ENCODE measurements at places on chromosomes 7 and 10.

- DNase-seq, result no peak
Measured at GRCh38 chr7:128932862-128933179, 4.9 kb upstream of the IRF5 start.

- DNase-seq, result no peak
Measured at GRCh38 chr7:136470179-136470578, 398.3 kb upstream of the CHRM2 start.

DNA sequence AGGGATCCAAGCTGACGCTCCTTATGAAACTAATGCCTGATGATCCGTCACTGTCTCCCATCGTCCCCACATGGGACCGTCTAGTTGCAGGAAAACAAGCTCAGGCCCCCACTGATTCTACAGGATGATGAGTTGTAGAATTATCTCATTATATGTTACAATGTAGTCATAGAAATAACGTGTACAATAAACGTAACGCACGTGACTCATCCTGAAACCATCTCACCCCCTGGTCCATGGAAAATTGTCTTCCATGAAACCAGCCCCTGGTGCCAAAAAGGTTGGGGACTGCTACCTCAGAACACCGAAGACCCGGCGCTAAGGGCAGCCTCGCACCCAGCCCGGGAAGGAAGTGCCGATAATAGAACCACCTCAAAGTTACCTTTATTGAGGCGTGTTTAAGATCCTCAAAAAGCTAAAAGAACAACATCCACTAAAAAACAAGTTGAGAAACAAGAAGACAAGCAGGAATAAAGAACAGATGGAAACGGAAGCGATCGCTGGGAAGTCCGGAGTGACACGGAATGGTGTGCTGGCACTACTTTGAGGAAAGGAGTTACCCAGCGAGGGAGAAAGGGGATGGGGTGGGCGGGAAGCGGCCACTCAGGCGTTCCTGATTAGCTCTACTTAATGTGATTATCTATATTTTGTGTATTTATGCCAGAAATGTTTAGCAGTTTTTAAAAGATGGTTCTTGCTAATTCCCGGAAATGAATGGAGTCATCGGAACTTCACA lies 50.1 kb upstream of the PRKAR1B start:
- no peak for DNase-seq

GRCh38 chr7:27204851-27205322 lies 5.0 kb upstream of the HOXA13 start:
- DNase-seq, result peak; percentile 33

DNA sequence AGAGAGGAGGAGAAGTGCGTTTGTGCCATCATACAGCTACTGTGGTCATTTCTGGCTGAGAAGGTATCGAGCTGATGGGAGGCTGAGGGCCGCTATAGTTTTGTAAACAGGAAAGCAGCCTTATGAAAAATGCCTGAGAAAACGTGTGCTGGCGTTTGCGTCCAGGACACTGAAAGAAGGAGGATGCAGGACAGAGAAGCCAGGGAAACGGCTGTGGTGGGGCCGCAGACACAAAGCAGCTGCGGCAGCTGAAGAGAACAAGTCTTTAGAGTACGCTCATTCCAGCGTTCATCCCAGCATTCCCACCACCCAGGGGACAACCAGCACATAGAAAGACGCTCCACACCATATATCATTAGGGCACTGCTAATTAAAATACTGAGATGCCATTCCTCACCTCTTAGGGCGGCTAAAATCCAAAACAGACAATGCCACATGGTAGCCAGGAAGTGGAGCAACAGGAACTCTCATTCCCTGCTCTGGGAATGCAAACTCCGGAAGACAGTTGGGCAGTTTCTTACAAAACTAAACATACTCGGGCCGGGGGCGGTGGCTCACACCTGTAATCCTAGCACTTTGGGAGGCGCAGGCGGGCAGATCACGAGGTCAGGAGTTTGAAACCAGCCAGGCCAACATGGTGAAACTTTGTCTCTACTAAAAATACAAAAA lies 18.4 kb downstream of the GNA12 start:
- no peak for DNase-seq

DNA sequence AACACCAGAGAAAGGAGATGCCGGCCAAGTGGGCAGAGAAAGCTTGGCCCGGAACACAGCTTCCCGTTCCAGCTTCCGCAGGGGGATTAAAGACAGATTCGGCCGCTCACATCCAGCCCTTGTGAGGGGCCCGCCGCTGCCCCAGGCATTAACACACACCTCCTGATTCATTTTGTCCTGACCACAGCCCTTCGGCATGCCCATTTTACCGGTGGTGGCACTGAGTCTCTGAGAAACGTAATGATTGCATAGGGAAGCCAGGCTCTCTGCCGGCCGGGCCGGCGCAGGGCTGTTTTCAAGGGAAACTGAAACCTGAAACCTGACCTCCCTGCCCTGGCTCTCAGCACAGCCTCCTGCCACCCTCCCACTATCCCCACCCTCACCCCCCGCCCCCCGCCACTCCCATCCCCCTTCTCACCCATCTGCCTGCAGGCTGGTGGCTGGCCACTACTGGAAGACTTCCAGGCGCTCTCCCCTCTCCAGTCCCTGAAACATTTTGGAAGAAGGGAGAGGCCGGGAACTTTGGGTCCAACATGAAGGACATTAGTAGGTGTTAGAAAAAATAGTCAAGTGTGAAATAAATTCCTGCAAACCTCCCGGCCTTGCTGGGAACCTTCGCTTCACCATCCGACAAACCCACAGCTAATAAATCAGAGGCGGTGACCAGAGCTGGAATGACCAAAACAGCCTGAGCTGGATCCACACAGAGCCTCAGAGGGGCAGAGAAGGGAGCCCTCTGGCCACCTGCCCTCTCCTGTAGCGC lies 83.5 kb upstream of the CUX1 start:
- peak; percentile 79 for DNase-seq

DNA sequence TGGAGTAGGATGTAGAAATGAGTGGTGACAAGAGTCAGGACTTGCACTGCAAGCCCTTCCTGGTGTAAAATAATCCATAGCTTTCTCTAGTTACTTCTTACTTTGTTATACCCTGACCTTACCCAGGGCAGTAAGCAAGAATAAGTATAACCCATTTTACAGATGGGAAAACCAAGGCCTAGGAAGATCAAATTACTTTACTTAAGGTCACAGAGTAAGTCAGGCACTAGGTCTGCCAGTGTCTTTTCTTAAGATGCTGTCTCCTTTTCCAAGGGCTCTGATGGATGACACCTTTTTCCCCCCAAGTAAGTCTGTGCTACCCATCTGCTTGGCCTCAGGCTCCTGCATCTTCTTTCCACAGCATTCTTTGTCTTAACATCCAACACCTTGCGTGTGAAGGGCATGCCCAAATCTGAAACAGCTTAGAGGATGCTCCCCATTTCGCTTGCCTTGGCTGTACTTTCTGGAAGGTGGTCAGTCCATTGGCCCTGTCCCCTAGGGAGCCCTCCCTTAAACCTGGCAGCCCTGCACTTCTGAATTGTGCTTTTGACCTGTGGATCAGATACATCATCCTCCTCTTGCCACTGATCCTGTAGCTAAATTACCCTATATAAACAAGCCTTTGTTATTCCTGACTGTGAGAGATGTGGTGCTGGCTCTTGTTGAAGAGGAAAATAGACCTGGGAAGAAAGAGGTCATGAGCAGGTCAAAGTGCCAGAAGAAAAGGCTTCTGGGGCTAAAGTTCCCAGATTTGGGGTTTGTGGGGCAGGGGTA lies 168.6 kb downstream of the LRMDA start:
- DNase-seq, result no peak

DNA sequence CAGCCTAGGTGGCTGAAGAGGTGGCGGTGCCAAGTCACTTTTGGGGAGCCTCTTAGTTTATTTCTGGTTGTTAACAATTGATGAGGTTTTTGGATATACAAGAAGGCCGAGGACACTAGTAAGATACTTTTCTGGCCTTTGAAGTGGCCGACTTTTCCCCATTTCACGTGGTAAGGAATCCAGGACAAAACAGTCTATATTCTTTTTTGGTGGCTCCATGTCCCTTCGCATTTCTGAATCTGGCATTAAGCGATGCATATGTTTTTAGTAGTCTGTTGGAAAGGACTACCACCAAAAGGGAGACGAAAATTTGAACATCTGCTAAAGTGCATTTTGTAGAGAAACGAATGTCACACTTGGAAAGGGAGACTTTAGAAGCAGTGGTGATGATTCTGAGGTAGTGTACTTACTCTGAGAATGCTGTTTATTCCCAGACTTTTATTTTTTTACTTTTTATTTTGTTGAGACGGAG lies 1.5 kb downstream of the MLLT10 start:
- DNase-seq, result no peak

GRCh38 chr7:39075210-39075609 lies 97.5 kb downstream of the POU6F2 start:
- DNase-seq, result peak; percentile 21

DNA sequence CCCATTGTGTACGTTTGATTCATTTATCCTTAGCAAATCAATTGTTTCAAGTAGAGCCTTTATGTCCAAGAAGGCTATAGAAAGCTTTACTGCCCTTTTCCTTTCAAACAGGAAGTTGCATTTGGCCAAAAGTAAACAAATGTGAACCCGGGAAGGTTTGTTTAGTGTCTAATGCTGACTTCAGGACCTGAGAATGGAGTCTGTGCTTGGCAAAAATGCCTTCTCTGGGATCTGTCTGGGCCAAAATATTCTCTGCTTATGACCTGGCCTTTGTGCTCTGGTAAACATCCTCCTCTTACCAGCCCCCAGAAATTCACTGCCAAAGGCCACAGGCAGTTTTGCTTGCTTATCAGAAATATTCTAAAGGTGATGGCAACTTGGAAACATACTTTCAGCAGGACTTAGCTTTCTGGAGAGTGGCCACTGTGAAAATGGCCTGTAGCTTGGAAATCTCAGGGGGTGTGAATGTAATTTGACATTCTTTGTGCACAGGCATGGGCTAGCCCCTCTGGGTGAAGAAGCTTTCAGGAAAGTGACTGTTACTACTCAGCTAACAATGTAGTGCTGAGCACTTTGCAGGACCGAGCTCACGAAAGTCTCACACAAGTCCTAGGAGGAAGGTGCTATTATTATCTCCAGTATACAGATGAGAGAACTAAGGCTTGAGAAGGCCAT lies 199.5 kb downstream of the PTEN start:
- peak; percentile 81 for DNase-seq

- DNase-seq, result no peak
Measured at GRCh38 chr7:157703131-157703530, 366.3 kb downstream of the DNAJB6 start.

GRCh38 chr10:97633921-97634320 lies 621 bp upstream of the MORN4 start:
- peak; percentile 19 for DNase-seq

DNA sequence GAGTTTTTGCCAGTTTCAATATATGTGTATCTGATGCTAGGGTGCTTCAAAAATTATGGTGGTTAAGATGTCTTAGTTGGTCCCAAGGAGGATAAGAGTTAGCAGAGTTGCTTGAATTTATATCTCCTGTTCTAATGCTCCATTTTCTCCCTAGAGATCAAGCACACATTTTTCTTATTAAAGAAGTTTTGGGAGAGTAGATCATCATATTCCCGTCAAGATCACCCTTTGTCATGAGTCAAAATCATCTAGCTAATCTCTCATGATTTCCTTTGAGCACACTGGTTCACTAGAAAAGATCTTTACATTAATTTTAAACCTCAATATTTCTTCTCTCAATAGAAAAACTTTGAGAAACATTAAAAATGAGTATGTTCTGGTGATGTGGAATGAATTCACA lies 429.9 kb upstream of the SEMA3A start:
- DNase-seq, result no peak

- DNase-seq, result no peak
Measured at GRCh38 chr10:133169173-133169947, 9.3 kb downstream of the KNDC1 start.

DNA sequence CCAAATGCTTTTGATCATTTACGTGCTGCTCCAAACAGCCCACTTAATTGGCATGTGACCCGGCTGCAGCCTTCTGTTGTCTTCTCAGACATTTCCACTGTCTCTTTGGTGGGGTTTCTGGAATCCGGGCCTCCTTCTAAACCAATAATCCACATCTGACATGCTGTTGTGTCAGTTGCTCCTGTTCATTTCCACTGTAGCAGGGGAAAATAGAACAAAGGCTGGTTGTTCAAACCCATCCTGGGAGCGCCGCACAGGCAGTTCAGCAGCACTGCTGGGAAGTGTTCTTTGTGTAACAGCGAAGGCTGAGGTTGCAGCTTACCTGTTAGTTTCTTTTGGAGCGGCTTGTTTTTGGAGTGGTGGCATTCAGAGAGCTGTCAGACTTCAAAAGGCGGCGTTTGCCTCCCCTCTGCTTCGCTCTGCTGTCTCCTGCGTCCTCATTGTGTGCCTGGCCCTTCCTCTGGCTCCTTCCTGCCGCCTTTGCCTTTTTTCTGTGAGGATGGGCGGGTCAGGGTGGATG lies 149.4 kb downstream of the SNX10 start:
- no peak for DNase-seq

GRCh38 chr7:151851782-151852181 lies 25.1 kb downstream of the PRKAG2 start:
- DNase-seq, result no peak

GRCh38 chr10:1172256-1172984 lies 116.2 kb downstream of the WDR37 start:
- DNase-seq, result no peak

GRCh38 chr10:129417870-129418269 lies 49.2 kb upstream of the MGMT start:
- no peak for DNase-seq

- DNase-seq, result no peak
Measured at GRCh38 chr7:84022009-84022408, 172.6 kb downstream of the SEMA3A start.

All from M059J (cell line).